ENCODE measurements at places on chromosomes 5 and 9.
A peak's percentile ranks its signal among the peaks of the same experiment; 100 is the strongest.

- no peak for DNase-seq
Measured at GRCh38 chr5:44189255-44189654, 200.0 kb downstream of the FGF10 start.

DNA sequence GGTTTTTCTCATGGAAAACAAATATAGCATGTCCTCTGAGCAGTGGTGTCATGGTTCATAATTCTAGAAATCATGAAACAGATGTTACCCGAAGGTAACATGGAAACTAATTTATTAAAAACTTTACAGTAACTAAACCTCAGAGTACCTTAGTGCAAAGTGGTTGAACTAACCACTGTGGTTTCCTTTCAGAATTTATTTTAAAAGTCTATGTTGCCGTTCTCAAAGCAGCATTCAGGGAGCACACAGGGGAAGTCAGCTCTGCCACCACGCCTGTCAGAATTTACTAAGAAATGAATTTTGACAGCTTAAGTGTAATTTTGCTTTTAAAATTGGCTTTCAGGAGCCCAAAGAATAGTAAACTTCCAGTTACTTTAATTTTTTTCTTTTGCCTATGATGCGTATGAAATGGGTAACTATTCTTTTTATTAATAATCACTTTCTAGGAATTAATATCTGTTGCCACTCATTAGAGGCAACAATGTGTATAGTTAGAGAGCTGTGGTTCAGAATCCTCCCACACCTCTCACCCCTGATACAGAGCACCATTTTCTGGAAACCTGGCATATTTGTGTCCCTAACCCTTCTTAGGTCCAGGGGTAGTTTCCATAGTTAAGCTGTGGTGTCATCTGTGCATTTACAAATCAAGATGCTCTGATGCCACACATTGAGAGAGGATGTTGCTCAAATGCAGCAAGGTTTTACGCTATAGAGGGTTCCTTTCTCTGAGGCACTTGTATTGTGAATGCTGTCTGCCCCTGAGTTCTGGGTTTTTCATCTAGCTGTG is 202.6 kb downstream of the ZSWIM6 start:
- no peak for DNase-seq

- DNase-seq, result no peak
Measured at GRCh38 chr5:167217097-167217743, 1074.2 kb upstream of the WWC1 start.

- DNase-seq, result no peak
Measured at GRCh38 chr9:78549711-78550110, 252.8 kb downstream of the PSAT1 start.

DNA sequence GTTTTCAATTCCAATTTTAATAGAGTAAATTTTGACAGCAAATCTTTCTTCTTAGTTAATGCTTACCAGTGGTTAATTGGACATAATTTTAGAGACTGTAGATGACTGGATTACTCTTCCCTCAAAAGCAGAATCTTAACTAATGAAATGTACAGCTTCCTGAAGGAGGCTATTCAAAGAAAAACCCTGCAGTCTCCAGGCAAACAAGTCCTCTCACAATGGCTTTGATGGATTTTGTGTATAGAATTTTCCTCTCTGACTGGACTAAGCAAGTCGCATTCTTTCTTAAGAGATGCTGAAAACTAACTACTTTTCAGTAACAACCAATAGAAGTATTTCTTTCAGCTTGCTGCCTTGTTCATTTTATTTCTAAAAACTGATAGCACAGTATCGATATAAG is 35.7 kb upstream of the TMED7 start:
- DNase-seq, result no peak

GRCh38 chr5:167440846-167441245 is 850.6 kb upstream of the WWC1 start:
- DNase-seq, result peak; percentile 6

- no peak for DNase-seq
Measured at GRCh38 chr5:131200560-131200959, 29.8 kb downstream of the LYRM7 start.

GRCh38 chr9:88084357-88085183 is 53.7 kb downstream of the SPATA31C2 start:
- no peak for DNase-seq

DNA sequence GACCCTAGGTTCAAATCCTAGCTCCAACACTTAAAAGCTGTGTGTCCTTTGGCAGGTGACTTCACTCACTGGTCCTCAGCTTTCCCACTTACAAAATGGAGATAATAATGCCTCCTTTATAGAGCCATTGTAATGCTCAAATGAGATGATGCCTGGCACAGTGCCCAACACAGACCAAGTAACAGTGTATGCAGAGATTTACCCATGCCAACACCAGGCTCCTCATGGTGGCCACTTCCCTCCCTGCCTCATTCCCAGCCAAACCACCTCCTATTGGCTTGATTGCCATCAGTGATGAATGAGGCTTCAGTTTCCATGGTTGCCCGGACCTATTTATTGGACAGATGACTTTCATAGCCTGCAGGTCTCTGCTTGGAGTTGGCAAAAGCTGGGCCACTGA is 469.4 kb downstream of the CDK5RAP2 start:
- DNase-seq, result peak; percentile 86

DNA sequence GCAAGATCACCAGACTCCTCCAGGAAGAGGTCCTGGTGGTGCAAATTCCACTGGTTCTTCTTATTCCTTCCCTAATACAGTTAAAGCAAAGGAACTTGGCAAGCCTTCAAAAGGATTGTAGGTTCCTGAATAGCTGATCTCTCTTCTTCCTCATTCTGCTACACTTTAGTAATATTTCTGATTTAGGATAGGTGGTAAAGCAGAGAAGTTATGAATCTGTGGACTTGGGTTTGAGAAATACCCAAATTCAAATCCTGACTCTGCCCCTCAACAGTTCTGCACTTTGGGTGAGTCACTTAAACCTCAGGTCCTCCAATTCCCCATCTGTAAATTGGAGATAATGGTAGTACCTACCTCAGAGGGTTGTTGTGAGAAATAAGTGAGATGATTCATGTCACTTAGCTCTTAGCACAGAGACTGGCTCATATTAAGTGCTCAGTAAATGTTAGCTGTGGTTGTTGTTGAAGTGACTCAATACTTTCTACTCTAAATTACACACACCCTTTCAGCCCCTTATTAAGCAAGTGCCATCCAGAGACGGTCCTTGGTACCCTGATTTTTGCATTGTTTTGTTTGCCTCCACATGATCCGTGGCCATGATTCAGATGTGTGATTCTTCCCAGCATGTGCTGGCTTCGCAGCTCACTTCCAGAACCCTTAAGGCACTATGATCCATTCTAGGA is 5.2 kb downstream of the SH3RF2 start:
- peak; percentile 17 for DNase-seq

DNA sequence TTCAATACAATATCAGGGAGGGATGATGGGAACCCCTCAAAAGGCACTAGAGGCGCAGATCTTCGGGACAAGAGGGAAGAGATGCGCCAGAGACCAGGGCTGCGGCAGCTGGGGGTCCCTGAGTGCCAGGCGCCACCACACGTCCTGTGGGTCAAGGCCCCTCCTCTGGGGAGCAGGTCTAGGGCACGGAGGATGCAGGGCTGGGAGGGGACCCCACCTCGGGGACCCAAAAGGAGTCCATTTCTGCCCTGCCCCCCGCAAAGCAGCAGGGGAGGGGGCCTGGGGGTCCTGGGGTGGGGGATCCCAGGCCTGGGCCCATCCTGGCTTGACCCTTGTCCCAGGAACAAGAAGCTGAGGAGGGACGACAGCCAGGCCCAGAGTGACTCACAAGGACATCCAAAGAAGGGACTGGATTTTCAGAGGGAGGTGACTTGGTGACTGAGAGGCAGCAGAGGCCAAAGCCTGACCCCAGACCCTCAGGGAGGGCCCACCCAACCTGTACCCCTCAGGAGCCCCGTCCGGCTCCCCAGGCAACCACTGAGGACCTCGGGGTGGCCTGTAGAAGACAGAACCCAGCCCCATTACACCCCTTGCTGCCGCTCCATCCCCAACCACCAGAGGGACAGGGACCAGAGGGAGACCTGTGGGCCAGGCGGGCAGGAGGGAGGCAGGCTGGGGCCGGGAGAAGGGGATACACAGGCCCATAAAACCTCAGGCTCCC is 54.2 kb downstream of the LRSAM1 start:
- DNase-seq, result peak; percentile 47

DNA sequence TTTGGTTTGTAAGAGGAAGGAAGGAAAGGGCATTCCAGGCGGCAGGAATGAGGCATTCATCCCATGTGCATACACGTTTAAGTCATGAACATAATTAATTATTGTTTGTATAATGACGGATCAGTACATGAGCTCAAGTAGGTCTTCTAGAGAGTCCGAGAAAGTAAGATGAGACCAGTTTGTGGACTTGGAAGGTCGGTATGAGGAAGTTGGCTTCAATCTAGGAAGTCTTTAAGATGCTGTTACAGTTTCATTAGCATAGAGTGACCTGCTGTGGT is 2.1 kb downstream of the GTF3C4 start:
- DNase-seq, result no peak

GRCh38 chr9:3006851-3007250 is 163.0 kb upstream of the PUM3 start:
- peak; percentile 70 for DNase-seq

GRCh38 chr5:151751091-151751490 is 7.3 kb downstream of the ATOX1 start:
- no peak for DNase-seq

DNA sequence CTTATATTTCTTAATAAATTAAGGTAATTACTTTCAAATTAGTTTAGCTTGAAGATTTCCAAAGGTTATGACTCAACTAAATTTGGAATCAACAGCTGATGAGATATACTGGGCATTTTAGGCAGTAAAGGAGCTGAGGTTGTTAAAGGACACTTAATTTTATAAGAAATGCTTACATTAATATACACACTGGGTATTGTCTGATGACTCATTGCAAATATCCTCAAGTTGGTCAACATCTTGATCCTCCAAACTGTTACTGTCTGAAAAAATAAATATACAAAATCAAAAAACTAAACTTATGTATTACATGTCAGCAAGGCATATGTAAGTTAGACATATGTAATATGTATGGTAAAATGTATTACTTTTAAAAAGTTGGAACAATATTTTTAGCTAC is 3.4 kb downstream of the GFM2 start:
- no peak for DNase-seq

GRCh38 chr9:123319541-123320339 is 36.3 kb upstream of the CRB2 start:
- no peak for DNase-seq

DNA sequence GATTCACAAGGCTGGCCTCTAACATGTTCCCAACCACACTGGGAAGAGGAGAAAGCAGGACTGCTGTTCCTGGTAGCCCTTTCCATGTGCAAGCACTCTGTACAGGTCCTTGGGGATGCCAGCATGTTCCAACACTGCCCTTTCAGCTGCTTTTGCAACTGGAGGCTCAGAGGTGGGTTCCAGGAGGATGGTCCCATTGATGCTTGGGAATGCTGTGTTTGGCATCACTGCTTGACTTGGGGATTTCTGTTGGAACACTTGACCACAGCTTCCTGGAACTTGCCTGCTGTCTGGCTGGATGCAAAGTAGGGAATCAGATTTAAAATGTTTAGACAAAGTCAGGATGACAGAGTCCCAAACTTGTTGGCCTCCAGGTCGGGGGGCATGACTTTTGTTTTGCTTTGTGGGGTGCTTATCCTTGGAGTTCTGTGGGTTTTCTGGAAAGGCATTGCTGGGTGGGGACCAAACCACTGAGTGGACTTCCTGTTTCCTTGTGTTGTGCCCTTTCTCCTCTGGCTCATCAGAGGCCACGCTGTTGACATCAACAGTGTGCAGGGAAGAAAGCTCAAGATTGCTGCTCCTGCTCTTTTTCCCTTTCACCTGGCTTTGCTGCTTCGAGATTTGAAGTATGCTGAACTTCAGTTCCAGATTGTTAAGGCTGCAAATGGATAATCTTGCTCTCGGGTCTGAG is 148.5 kb upstream of the RPS23 start:
- DNase-seq, result no peak

DNA sequence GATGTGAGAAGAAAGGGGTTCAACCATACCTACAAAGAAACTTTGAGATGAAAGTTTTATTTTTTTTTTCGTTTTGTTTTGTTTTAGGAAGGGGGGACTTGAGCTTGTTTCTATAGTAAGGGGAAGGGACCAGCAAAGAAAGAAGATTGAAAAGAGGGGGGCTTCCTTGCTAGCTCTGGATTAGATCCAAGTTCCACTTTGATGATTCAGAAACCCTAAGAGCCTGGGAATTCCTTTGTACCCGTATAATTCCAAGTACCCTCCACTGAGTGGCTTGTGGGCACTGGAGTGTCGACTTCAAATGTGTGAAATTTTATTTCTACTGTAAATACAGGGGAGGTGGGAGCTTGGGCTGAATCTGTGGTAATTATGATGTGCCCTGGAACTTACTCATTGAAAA is 10.9 kb downstream of the MAMDC2 start:
- DNase-seq, result no peak

DNA sequence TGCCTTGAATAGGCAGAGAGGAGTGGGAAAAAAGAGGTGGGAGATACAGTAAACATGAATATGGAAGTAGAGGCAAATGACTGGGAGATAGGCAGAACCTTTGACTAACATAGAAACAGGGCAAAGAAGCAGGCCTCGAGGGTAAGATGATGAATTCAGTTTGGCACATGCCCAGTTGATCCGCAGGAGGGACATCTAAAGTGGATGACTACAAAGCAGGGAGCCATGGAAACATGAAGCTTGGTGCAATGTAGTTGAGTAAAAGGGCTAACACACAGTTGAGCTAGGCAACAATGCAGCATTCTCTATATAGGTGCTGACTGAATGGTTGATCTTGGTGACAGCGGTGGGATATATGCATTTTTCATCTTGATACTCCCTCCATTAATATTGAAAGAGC is 253.8 kb downstream of the DMRT2 start:
- no peak for DNase-seq

- DNase-seq, result peak; percentile 62
Measured at GRCh38 chr5:73135429-73136054, 15.2 kb downstream of the TMEM171 start.

- DNase-seq, result peak; percentile 96
Measured at GRCh38 chr9:70111042-70111602, 67.5 kb downstream of the MAMDC2 start.

DNA sequence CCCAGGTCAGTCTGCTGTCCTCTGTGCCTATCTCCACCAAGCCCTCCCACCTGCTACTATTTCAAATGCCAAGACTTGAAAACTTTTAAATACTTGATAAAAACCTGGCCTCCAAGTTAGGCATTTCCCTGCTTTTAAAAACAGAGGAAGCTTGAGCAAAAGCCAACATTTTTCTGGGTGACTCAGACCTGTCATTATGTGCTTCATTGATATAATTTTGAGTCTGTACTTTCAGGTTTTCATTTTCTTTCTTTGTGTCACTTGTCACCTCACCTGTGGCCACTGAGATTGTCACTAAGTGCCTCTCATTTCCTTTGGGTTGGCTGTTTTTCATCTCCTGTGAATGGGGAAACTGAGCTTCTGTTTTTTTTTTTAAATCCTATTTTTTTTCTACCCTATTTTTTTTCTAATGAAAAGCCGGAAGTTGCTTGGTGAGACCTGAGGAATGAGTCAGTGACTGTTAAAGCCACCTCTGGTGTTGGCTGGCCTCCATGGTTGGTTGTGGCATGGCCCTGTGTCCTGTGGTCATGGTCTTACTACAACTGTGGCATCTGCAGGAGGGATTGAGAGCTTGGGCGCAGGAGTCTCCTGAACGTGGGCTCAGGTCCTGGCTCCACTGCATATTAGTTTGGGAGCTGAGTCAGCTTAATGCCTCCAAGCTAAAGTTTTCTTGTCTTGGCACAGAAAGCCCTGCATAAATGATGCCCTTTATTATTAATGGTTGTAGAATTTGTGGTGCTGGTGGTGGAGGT is 56.7 kb downstream of the ARHGAP26 start:
- DNase-seq, result no peak
